Colonic mucosa (tissue), 4 donors: ENCODE measurements at places on chromosomes 5 and 9.
A peak's percentile ranks its signal among the peaks of the same experiment; 100 is the strongest.

DNA sequence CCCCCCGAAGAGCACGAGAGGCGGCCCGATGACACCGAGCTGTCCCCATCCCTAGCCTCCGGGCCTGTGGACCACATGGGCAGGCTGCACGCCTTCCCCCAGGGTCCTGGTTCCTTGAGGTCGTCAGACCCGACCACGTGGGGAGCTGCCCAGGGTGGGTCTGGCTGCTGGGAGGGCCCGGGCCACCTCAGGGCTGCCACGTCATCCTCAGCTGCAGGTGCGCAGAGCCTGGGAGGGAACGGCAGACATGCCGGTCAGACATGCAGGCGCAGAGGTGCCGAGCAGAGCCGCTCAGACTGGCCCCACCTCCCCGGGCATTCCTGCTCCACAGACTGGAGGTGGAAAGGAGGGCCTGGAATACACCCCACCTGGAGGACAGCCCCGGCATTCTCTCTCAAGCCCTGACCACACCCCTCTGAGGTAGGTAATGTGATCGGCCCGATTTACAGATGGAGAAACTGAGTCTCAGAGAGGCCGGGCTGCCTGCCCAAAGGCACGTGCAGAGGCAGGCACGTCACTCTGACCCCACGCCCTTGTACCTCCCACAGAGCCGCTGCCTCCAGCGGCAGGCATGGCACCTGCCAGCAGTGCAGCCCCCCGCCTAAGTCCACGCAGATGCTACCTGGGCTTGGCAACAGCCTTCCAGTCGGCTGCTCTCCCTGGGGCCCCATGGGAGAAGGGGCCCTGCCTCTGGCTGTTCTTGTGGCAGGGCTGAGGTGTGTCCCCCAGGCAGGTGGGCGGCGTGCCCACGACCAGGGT is 649 bp downstream of the CCDC187 start:
- DNase-seq: no peak
- H3K4me3 ChIP-seq: no peak overlapping the region
- H3K27me3 ChIP-seq: no peaks in the 10 kb centered on the region
- no peaks in the 10 kb centered on the region for H3K4me1 ChIP-seq
- no peak overlapping the region for H3K27ac ChIP-seq

- H3K27me3 ChIP-seq: no peaks in the 10 kb centered on the region
- H3K4me3 ChIP-seq: no peak overlapping the region
- no peak for DNase-seq
- no peaks in the 10 kb centered on the region for H3K4me1 ChIP-seq
- H3K36me3 ChIP-seq: no peaks in the 10 kb centered on the region
Measured at GRCh38 chr5:169801324-169801777, 164.3 kb downstream of the DOCK2 start.

DNA sequence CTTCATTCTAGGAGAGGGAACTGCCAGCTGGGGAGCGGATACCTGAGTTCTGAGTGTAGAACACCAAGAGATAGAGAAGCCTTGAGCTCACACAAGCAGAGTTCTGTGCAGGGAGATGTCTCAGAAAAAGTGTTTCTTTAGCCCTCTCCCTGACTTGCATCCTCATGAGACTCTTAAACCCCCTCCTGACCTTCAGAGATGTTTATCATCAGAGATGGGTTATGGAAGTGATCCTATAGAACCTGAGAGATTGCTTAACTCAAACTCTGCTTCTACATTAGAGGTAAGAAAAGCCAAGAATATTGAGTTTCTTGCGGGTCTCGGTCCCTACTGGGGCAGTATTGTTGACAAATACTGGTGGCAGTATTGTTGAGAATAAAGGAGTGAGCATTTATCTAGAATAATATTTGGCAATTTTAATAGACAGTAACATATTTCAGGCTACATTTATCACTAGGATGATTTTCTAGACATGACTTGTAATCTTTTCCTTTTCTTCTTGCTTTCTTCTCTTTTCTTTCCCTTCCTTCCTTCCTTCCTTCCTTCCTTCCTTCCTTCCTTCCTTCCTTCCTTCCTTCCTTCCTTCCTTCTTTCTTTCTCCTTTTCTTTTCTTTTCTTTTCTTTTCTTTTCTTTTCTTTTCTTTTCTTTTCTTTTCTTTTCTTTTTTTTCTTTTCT is at the start of gene IZUMO3:
Gene IZUMO3 (minus strand): TSS at position 51 of the 676 bp plus-strand sequence. CDS start 248 bp downstream, outside the sequence.
- DNase-seq: no peak
- no peak within 1 kb of the TSS for H3K27ac ChIP-seq
- no peaks in the 10 kb centered on the region for H3K36me3 ChIP-seq
- H3K4me1 ChIP-seq: no peaks in the 10 kb centered on the region

GRCh38 chr5:179209359-179210150 is 135.7 kb downstream of the ADAMTS2 start:
- no peak overlapping the region for H3K4me3 ChIP-seq
- no peak for DNase-seq
- H3K27me3 ChIP-seq: no peaks in the 10 kb centered on the region
- no peaks in the 10 kb centered on the region for H3K36me3 ChIP-seq

DNA sequence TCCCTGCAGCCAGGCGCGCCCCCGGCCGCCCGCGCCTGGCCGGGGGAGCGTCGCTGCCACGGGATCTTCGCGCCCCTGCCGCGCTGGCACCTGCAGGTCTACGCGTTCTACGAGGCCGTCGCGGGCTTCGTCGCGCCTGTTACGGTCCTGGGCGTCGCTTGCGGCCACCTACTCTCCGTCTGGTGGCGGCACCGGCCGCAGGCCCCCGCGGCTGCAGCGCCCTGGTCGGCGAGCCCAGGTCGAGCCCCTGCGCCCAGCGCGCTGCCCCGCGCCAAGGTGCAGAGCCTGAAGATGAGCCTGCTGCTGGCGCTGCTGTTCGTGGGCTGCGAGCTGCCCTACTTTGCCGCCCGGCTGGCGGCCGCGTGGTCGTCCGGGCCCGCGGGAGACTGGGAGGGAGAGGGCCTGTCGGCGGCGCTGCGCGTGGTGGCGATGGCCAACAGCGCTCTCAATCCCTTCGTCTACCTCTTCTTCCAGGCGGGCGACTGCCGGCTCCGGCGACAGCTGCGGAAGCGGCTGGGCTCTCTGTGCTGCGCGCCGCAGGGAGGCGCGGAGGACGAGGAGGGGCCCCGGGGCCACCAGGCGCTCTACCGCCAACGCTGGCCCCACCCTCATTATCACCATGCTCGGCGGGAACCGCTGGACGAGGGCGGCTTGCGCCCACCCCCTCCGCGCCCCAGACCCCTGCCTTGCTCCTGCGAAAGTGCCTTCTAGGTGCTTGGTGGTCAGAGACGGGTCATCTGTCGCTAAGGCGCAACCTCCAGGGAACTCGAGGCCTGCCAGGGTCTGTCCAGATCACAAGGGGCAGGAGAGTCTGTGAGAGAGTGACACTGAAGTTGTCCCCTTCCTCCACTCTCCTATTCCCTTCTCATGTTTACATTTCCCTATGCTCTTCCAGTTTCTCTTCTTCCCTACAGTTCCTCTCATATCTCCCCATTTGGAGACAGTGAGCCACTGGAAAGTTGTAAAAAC is 1.3 kb downstream of the GPR150 start:
- H3K27me3 ChIP-seq: no peaks in the 10 kb centered on the region
- no peak overlapping the region for H3K27ac ChIP-seq
- peaks cover 4% of the 10 kb centered on the region for H3K4me1 ChIP-seq
- peak; percentile 45 for DNase-seq
- peak overlapping the region; percentile 66 for H3K4me3 ChIP-seq

GRCh38 chr5:97120195-97120594 is 22.2 kb downstream of the LIX1 start:
- no peak overlapping the region for H3K27ac ChIP-seq
- no peaks in the 10 kb centered on the region for H3K27me3 ChIP-seq
- DNase-seq: no peak
- no peaks in the 10 kb centered on the region for H3K36me3 ChIP-seq
- no peaks in the 10 kb centered on the region for H3K4me1 ChIP-seq

- H3K27me3 ChIP-seq: no peaks in the 10 kb centered on the region
- no peak overlapping the region for H3K27ac ChIP-seq
- DNase-seq: no peak
- H3K36me3 ChIP-seq: peaks cover 61% of the 10 kb centered on the region
- H3K4me1 ChIP-seq: no peaks in the 10 kb centered on the region
Measured at GRCh38 chr9:128607642-128608350, 48.9 kb downstream of the DYNC2I2 start.

GRCh38 chr9:7210854-7211637 is 453.3 kb downstream of the KDM4C start:
- H3K4me3 ChIP-seq: no peak overlapping the region
- DNase-seq: no peak
- H3K36me3 ChIP-seq: no peaks in the 10 kb centered on the region
- H3K4me1 ChIP-seq: no peaks in the 10 kb centered on the region

GRCh38 chr5:114056185-114056538 is 305.7 kb upstream of the KCNN2 start:
- H3K36me3 ChIP-seq: no peaks in the 10 kb centered on the region
- H3K27me3 ChIP-seq: peaks cover 15% of the 10 kb centered on the region
- no peak for DNase-seq
- H3K27ac ChIP-seq: no peak overlapping the region

DNA sequence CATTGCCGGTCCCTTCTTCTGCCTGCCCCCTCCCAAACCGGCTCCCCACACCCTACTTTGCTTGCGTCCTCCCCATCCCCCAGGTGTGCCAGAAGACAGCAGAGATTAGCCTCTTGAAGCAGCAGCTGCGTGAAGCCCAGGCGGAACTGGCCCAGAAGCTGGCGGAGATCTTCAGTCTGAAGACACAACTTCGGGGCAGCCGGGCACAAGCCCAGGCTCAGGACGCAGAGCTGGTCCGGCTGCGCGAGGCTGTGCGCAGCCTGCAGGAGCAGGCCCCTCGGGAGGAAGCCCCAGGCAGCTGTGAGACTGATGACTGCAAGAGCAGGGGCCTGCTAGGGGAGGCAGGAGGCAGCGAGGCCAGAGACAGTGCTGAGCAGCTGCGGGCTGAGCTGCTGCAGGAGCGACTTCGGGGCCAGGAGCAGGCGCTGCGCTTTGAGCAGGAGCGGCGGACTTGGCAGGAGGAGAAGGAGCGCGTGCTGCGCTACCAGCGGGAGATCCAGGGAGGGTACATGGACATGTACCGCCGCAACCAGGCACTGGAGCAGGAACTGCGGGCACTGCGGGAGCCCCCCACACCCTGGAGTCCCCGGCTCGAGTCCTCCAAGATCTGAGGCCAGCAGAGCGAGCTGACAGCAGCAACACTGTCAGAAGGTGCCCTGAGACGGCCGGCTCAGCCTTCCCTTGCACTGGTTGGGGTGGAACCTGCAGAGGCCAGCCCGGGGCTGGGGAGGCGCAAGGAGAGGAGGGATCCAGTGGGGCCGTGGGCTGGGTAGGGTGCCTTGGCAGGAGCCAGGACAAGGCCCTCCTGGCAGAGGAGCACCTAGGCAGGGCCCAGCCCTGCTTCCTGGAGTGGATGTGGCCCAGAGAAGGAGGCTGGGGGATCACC is 8.3 kb downstream of the N4BP3 start:
- H3K27me3 ChIP-seq: no peaks in the 10 kb centered on the region
- H3K4me3 ChIP-seq: peak overlapping the region; percentile 24
- H3K36me3 ChIP-seq: no peaks in the 10 kb centered on the region
- DNase-seq: no peak
- no peaks in the 10 kb centered on the region for H3K4me1 ChIP-seq
- no peak overlapping the region for H3K27ac ChIP-seq

GRCh38 chr5:26757941-26758340 is 280.4 kb downstream of the CDH9 start:
- no peaks in the 10 kb centered on the region for H3K27me3 ChIP-seq
- no peaks in the 10 kb centered on the region for H3K4me1 ChIP-seq
- no peak overlapping the region for H3K4me3 ChIP-seq
- no peaks in the 10 kb centered on the region for H3K36me3 ChIP-seq

- H3K27ac ChIP-seq: no peak overlapping the region
- H3K4me3 ChIP-seq: no peak overlapping the region
- no peak for DNase-seq
- no peaks in the 10 kb centered on the region for H3K27me3 ChIP-seq
- H3K4me1 ChIP-seq: no peaks in the 10 kb centered on the region
Measured at GRCh38 chr5:95996904-95997723, 35.5 kb upstream of the ELL2 start.

GRCh38 chr9:93963969-93964368 is 8.8 kb upstream of the BARX1 start:
- peaks cover 15% of the 10 kb centered on the region for H3K4me1 ChIP-seq
- no peak overlapping the region for H3K27ac ChIP-seq
- H3K4me3 ChIP-seq: no peak overlapping the region
- DNase-seq: peak; percentile 3
- H3K36me3 ChIP-seq: no peaks in the 10 kb centered on the region

GRCh38 chr5:52771343-52772039 is 16.2 kb upstream of the ITGA1 start:
- no peaks in the 10 kb centered on the region for H3K4me1 ChIP-seq
- no peak for DNase-seq
- no peak overlapping the region for H3K4me3 ChIP-seq
- H3K36me3 ChIP-seq: no peaks in the 10 kb centered on the region
- no peak overlapping the region for H3K27ac ChIP-seq

DNA sequence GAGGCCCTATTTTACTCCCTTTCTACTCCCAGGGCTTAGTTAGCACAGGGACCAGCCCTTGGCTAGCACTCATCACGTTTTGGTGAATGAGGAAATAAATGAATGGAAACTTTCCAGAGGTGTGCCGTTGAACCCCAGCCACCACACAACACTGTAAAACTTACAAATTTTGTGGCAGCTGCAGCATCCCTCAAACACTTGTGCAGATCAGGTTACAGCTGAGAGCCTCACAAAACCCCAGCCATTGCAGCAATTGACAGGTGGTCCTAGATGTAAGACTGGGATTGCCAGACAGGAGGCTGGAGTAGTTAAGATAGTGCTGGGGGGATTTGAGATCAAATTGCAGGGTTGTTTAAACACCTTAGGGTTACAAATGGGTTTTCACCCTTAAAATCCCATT is 482.2 kb upstream of the KIF2A start:
- DNase-seq: no peak
- H3K27me3 ChIP-seq: no peaks in the 10 kb centered on the region
- H3K4me3 ChIP-seq: no peak overlapping the region

DNA sequence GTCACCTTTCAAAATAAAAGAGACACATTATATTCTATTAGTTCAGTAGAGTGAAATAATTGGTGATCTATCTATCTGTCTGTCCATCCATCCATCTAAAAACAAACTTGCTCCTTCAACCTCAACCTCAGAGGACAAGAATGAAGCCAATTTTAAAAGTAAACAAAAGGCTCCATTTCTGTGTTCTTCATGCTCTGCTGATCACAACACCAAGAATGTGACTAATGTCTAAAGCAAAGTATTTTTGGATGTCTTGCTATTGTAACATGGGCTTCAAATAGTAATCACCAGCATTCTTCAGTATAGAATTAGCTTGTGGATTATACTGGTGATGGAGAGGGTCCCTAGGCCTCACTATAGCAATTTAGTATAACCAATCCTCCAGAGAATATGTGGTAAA is 1304.4 kb downstream of the MAT2B start:
- no peaks in the 10 kb centered on the region for H3K4me1 ChIP-seq
- no peak overlapping the region for H3K4me3 ChIP-seq
- no peak for DNase-seq
- H3K36me3 ChIP-seq: no peaks in the 10 kb centered on the region
- H3K27me3 ChIP-seq: no peaks in the 10 kb centered on the region

DNA sequence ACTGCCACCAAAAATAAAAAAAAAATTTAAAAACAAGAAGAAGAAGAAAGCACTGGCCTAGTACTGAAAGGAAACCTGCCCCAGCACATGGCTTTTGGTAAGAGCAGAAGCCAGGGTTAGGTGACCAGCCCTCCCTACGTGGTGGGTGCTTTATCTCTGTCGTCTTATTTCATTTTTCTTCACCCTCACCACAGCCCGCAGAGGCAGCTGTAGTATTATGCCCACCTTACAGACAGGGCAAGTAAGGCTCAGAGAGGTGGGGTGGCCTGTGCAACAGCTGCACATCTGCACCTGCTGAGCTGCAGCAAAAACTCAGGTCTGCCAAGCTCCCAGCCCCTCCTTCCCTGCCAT is 140.8 kb upstream of the LMX1B start:
- H3K4me1 ChIP-seq: no peaks in the 10 kb centered on the region
- H3K4me3 ChIP-seq: no peak overlapping the region
- no peak overlapping the region for H3K27ac ChIP-seq
- no peak for DNase-seq
- H3K36me3 ChIP-seq: no peaks in the 10 kb centered on the region
